ENCODE measurements at places on chromosomes 7 and 10.

DNA sequence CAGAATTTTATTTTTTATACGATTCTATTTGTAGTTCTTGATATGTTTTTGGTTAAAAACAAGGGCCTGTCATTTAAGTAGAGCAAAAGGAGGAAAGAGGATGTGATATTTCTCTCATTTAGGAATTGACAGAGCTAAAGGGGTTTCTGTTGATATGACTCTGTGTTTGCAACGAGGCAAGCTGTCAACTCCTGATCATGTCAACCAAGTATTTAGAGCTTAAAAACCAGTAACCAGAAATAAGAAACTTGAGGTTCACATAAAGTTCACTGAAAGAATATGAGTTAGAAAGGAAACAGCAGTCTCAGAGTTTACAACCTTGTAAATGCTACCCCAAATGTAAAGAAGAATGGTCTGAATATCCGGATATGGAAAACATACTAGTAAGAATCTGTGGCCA, 434.2 kb downstream of the PARD3 start:
- DNase-seq = no peak

DNA sequence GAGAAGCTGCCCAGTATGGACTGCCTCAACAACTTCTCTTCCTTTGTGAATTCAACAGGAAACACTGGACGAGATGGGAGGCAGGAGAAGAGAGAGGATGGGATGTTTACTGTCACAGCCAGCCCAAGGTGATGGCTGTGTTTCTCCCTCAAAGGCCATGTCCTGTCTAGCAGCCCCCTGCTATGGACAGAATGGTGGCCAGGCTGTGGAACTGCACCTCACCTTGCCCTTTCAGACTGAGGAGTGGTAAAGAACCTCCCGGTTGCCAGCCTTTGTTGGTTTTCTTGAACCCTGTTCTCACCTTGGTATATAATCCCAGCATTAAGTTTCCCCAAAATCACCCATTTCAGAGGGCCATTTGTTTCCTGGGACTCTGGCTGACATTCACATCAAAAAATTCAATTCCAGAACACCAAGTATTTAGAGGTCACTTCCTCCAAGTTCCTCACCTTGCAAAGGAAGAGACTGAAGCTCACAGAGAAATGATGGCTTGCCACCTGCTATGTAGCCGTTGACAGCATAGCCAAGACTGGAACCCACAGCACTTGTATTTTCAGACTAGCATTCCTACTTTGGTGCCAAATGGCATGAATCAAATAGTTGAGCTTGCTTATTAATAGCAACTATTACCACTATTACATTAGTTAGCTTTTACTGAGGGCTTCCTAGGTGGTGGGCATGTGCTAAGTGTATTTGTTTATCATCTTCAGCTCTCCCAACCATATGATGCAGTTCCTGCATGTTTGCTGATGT, 224.0 kb upstream of the GRB10 start:
- DNase-seq = no peak

DNA sequence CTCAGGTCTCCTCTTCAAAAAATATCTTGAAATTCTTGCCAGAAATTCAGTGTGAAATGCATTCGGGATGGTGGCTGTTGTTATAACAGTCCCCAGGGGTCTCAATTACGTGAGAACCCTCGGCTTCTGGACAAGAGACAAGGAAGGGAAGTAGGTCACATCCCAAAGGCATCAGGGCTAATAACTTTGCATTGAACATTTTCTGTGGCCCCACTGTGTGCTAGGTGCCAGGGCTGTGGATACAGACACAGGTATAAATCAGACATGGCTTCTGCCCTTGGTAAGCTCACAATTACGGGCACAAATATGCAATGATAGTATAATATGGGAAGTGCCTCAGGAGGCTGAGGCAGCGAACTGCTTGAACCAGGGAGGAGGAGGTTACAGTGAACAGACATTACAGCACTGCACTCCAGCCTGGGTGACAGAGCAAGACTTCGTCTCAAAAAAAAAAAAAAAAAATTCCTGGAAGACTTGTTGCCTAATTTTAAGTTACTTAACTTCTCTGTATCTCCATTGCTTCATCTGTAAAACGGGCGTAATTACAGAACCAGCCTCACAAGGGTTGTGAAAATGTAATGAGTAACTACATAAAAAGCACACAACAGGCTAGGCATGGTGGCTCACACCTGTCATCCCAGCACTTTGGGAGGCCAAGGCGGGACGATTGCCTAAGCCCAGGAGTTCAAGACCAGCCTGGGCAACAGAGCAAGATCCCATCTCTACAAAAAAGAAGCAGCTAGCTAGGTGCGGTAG, 2.5 kb upstream of the RHBDD2 start:
- DNase-seq = no peak

GRCh38 chr10:22988581-22989360, 60.9 kb downstream of the ARMC3 start:
- DNase-seq = peak; percentile 18

GRCh38 chr10:100204370-100204769, 18.5 kb upstream of the ERLIN1 start:
- DNase-seq = no peak

DNA sequence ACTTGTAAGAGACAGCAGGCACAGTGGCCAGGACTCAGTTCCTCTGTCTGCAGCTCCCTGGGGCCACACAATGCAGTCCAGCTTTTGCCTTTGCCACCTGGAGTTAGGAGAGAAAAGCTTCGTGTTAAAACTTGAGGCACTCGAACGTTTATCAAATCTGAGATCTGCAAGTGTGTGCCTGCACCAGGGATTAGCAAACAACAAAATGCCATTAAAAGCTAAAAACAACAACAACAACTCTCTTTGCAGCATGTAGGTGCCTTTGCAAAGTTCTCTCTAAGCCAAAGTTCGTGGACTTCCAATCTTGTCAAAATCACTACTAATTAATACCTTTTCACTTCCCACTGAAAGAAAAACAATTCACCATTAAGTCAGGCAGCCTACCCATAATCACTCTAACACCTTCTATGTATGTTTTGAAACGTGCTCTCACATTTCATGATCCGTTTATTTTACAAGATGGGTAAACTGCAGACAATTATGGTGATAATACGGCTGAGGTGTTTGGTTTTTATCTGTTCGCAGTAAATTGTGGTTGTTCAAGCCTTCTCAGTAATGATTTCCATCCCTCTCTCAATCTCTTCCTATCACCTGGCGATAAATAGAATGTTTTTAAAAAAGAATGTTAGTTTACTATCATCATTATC, 36.2 kb upstream of the SDK1 start:
- DNase-seq = no peak

- no peak for DNase-seq
These were observed 71.6 kb upstream of the GJD4 start for GRCh38 chr10:35533565-35533964.

DNA sequence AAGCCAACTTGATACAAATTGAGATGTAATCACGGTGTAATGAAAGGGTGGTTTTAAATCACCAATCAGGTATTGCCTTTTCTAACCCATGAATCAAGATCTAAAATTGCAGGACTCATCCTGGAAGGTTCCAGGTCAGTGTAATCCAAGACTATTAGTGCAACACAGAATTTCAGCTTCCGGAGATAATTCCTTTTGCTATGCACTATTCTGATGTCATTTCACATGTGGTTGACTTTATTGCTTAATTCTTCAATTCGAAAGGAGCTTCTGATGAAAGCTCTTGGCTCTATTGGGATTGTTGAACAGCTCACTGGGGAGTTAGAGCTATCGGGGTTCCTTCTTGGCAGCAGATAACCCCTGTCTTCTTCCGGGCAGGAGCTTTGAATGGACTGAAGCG, 147.4 kb upstream of the INSYN2A start:
- no peak for DNase-seq

DNA sequence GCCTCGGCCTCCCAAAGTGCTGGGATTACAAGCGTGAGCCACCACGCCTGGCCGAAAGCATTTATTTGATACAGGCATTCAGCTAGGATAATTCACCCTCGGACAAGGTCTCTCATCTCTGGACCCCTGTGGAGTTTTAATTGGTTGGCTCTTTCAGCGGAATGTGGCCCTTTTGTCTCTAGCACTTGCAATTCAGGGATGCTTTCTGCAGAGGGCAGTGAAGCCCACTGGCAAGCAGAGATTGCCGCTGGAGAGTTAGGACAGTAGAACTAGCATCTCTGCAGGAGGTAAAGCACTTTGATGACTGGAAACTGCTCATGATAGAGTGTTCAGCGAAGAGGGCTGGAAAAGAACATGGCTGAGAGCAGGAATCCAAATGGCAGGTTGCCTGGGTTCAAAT, 62.0 kb downstream of the SUFU start:
- no peak for DNase-seq

DNA sequence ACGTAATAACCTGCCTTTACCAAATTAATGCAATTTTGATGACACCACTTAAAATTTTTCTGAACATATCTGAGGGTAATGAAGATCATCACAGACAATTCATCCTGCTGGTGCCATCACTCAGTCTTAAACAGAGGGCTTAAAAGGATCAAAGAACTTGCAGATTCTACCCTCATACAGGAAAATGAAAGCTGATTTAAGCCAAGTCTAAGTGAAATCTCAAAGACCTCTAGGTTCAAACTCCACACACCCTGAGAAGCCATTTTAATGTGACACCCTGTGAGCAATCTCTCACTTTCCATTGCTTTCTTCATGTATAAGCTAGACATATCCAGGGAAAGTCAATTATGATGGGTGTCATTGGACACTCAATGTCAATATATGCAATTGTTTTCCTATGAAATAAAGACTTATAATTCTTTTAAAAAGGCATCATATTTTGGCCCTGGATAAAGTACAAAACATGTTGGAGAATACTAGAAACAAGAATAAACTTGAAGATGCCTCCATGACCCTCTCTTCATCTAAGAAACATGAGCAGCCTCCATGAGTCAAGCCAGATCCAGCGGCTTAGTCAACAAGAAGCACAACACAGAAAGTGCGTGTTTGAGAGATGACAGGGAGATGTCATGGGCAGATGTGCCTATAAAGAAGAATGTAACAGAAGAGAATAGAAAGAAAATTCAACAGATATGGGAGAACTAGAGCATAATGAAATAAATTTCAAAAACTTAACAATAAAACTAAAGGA, 291.9 kb downstream of the PARD3 start:
- DNase-seq = no peak

DNA sequence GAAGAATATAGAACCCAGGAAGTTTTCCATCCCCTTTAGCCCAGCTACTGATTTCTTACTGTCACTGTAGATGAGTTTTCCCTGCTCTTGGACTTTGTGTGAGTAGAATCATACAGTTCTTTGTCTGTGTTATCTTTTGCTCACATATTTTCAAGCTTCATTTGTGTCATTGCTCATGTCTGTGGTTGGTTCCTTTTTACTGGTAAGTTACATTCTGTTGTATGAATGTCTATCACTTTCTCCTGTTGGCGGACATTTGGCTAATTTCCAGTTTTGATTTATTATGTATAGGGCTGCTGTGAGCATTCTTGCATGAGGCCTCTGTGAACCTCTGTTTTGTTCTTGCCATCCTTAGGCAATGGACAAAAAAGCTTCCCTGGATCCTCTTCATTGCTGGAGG, 5.3 kb downstream of the GLRX3 start:
- DNase-seq = peak; percentile 11

DNA sequence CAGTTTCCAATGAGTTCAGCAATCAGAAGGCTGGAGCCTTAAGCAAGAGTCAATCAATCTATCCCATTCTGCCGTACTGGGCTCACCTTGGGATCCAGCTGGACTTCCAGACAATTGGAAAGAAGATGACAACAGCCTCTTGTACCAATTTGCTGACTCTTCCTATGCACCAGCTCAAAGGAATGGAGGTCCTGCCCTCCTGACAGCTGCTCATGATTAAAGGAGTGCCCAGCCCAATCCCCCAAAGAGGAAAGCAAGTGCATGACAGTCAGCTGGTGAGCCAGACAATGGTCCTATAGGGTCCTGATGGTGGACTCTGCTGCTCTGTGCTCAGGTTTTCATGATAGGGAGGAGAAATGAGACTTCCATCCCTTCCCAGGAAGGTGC, 25.1 kb downstream of the VSTM4 start:
- no peak for DNase-seq

- no peak for DNase-seq
These were observed 9.0 kb upstream of the POR start for GRCh38 chr7:75905785-75906604.

DNA sequence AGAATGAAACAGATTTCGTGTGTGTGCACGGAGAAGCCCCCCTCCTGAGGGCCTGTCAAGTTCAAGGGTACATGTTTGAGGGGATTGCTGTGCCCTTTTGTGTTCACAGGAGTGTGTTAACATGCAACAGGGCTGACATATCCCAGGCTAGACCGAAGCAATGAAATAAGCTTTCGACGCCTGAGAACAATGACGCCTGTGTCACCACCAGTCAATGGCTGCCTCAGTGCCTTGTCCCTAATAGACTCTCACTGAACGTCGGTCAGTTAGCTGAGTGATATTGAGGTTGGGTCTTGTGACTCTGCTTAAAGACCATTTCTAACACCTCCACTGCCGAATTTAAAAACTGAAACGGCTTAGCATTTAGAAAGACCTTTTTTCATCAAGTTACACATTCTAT, 175.2 kb upstream of the TCF7L2 start:
- no peak for DNase-seq

DNA sequence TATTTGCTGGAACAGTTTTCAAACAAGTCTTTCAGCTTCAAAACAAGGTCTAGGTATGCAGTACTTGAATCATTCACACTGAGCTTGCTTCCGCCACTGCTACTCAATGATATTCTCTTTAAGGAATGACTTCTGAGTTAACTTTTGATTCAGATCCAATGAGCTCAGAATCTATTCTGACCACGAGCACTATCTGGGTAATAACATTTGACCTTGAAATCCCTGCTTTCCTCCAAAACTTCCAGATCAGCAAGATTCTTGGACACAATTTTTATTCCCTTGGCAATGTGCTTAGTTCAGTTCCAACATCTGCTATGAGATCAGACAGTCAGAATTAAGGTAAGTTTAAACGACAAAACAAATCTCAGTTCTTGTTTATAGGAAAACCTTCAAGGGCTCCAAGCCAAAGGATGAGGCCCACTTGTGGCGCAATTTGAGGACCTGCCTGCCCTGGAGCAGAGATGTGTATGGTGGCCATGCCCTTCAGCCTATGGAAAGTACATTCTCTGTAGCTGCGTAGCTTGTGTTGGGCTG, 87.2 kb downstream of the RNF216 start:
- DNase-seq = peak; percentile 89

- no peak for DNase-seq
These were observed 60.6 kb upstream of the FRMD4A start for GRCh38 chr10:14391342-14391741.

- no peak for DNase-seq
These were observed 250.1 kb downstream of the CDK14 start for GRCh38 chr7:90846192-90846591.

- DNase-seq = no peak
These were observed 7.7 kb upstream of the GSTO1 start for GRCh38 chr10:104246976-104247375.

- no peak for DNase-seq
These were observed 360.0 kb upstream of the IGFBP3 start for GRCh38 chr7:46281071-46281470.

GRCh38 chr10:86229811-86230556, 136.6 kb downstream of the GRID1 start:
- no peak for DNase-seq

GRCh38 chr10:74987339-74988053, 124.0 kb upstream of the SAMD8 start:
- DNase-seq = no peak

Measured in non-pigmented ciliary epithelial cell (primary cell).